Hematopoietic multipotent progenitor cell treated with erythropoietin and hydrocortisone succinate and interleukin-3 and kit ligand, for 15 days (in vitro differentiated cells): ENCODE measurements at places on chromosomes 11 and 22.

DNA sequence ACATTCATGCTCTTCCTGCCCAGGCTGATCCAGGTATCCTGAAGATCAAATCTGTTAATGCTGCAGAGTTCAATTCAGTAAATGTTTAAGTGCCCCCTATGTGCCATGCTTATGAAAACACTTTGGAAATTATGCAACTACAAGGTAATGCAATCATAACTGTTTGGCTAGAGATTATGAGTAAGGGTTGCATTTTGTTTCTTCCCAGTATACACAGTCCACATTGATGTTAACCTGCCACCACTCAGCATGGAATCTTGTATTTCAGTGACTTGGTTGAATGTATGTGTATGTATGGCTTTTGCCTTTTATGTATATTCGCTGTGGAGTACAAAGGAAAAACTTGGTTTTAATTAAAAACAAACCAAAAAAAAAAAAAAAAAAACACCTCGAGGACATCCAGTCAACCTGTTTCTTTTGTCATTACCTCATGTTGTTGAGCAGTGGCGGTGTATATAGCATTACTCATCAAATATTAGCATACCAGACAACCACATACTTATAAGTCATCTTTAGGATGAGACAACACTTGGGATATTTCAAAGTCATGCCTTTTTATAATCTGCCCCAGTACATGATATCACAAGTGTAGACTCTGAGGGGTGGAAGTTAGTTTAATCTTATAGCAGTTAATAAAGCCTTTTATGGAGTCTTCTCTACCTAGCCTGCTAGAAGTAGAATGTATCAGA is 86.1 kb upstream of the HORMAD2 start:
- peak; percentile 53 for DNase-seq

GRCh38 chr11:105935791-105936190 is 86.2 kb downstream of the MSANTD4 start:
- DNase-seq = no peak

GRCh38 chr11:11605181-11605580 is 16.6 kb downstream of the GALNT18 start:
- no peak for DNase-seq

DNA sequence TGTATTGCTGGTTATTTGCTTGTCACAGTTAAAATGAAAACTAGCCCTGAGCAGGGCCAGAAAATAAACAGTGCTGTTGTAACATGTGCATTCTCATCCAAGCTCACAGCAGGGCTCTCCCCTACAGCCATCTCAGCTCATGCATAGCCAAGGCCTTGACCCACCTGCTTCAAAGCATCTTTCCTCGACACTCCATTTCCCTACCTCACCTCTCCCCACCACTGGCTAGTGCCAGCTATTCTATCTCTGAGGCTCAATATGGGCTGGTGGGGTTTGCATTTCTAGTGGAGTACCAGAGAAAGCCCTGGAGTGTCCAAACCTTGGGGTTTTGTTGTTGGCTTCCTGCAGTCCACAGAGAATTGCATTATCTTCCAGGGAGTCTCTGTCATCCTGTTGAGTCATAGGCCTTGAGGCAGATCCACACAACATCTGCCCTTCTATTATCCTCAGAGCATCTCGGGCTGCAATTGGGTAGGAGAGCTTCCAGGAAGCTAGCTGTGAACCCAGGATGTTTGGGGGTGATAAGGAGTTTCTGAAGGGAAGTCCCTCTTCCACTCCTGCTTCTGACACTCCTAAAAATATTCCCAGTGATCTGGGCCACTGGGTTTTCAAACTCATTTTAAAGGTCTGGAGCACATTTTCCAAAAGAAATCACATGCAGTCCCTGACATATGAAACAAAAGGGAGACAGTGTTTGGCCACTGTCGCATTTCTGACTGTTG is 36.1 kb upstream of the AMOTL1 start:
- no peak for DNase-seq

GRCh38 chr22:48181263-48181955 is 1419.0 kb downstream of the TBC1D22A start:
- no peak for DNase-seq

GRCh38 chr22:20204311-20204710 is 53.5 kb upstream of the CCDC188 start:
- no peak for DNase-seq

GRCh38 chr11:95095858-95096587 is 6.4 kb downstream of the ENDOD1 start:
- no peak for DNase-seq

GRCh38 chr11:91608677-91609076 is 615.9 kb upstream of the FAT3 start:
- no peak for DNase-seq

DNA sequence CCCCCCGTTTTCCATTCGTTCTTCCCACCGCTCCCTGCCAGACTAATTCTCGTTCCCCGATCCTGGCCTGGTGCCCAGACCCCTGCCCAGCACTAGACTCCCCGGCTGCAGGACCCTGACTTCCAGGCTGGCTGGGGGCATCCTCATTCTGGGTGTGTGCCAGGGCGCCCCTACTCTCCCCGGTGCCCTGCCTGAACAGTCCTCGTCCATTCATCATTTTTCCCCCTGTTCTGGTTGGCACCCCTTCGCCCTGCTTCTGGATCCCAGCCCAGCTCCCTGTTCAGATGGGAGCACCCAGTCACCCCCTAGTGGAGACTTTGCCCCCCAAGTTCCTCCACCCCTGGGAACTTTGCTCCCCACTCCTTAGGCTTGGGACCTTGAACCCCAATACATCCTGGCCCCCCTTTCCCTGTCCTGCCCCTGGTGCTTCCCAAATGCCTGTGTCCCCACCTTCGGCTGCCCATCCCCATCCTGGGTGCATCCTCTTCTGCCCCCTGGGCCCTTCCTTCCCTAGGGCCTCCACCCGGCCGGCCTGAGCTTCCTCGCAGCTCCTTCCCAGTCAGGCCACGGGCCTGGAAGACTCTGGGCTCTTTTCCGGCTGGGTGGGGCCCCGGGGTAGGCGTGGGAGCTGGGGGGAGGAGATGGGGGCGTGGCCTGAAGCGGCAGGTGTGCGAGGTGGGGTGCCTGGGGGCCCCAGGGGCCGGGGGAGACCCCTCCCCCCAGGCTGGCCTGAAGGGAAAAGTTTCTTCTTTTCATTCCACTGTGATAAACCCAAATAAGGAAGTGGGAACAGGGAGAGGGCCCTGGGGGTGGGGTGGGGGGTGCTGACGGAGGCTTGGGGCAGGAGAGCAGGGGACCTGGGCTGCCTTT is 908 bp downstream of the PLCB3 start:
- DNase-seq = peak; percentile 63

DNA sequence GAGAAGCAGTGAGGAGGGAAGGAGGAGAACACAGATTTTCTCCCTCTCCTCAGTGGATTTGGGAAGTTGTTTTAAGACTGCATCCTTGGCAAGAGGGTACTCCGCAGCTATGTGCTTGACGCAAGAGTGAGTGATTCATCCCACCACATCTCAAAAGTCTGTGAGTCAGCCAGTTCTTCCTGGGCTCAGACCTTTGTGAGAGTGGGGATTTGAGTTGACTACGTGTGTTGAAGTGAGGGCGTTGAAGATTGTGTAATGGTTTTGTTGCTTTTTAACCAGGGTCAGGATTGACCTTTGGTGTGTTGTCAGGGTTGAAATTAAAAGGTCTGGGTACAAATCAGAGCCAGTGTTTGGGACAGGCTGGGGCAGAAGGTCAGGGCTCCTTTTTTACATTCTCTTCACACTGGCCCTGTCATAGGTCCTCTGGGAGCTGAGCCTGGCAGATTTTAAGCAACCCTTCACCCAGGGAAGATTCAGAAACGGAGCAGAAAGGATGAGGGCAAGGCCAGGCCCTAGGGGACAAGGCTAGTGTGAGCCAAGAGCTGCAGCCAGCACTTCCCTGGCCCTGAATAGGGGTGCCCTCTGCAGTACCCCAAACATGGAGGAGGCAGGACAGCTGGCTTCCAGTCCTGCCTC is 4.2 kb upstream of the C11orf86 start:
- DNase-seq = no peak

GRCh38 chr11:75725547-75726320 is 8.1 kb downstream of the MOGAT2 start:
- DNase-seq = no peak

GRCh38 chr22:35568751-35569739 is 28.4 kb downstream of the RASD2 start:
- DNase-seq = no peak

- DNase-seq = no peak
Observed at GRCh38 chr11:85182441-85183387, 444.4 kb downstream of the DLG2 start.

- DNase-seq = no peak
Observed at GRCh38 chr11:72525466-72525865, 91.1 kb upstream of the CLPB start.

DNA sequence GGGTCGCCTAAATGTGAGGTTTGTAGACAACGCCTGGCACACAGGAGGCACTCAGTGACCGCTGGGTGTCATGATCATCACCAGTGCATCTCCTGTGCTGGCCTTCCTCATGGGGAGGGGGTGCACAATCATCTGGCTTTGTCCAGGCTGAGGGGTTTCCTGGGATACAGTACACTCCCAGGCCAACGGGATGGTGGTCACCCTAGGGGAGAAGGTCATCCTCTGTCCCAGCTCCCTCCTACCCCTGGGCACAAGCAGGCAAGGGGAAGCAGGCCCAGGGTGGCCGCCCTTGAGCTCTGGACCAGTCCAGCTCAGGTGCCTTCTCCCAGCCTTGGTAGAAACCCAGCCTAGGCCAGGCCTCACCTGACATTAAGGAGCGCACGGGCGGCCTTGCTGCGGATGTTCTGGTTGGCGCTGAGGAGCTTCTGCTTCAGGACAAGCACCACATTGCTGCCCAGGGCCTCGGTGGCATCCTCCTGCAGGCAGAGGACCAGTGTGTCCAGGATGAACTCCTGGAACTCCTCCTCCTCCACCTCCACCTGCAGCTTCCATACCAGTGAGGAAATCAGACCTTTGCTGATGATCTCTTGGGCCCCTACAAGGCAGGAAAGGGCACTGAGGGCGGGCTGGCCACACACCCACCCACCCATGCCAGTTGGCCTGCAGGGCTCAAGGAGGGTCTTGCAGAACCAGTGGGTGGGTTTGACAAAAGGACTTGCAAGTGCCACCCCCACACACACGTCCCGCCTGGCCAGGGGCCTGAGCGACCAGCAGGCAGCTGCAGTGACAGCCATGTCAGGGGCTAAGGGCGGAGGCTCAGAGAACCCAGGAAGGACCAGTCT is 6.6 kb upstream of the GNAZ start:
- no peak for DNase-seq

DNA sequence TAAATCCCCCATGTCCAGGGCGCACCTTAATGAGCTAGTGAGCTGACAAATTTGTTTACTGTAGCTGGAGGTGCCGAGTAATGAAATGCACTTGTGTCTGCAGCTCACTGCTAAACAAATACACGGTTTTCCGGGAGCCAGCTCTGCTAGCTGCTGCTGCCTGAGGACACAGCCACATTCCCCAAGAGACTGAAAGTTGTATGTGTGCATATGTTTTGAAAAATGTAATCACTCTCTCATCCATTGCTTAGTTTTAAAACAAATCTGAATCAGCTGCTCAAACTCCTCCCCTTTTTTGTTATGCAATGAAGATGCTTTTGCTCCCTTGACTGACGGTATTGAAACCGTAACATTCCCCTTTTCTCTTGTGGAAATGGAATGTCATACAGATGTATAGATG is 62.4 kb upstream of the NNMT start:
- DNase-seq = no peak

GRCh38 chr22:48222742-48223487 is 1460.5 kb downstream of the TBC1D22A start:
- DNase-seq = no peak

- DNase-seq = no peak
Observed at GRCh38 chr22:49738566-49738965, 89.1 kb downstream of the BRD1 start.

DNA sequence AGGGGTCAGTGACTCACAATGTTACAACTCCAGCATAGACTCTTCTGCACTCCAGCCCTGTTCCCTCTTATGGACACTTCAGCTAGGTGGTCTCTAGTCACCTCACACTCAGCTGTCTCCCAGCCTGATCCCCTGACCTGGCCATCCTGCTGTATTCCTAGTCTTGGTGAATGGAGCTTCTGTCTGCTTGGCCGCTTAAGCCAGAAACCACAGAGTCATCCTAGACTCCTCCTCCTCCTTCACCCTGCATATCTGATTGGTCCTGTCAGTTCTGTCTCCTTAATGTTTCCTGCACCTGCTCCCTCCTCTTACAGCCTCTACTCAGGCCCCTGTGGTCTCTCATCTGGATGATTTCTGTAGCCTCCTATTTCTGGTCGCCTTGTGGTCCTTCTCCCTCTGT is 144.9 kb downstream of the HIPK3 start:
- DNase-seq = no peak

DNA sequence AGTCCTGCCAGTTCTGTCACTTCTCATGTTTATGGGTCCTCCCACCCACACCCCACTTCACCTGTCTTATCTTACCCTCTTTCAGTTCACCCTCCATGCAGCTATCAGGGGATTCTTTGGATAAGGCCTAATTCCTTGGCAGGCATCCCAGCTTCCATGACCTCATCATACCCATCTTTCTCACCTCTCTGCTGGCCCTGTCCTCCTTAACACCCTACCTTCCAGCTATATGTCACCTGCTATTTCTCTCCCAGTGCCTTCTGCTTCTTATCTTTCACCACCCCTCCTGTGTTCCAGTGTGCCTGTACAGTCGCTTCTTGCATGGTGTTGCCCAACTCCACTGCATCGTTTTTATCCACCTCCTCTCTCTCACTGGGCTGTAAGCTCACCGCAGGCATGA is 28.3 kb downstream of the SNU13 start:
- DNase-seq = no peak

- no peak for DNase-seq
Observed at GRCh38 chr11:127255209-127255608, 254.6 kb upstream of the KIRREL3 start.

DNA sequence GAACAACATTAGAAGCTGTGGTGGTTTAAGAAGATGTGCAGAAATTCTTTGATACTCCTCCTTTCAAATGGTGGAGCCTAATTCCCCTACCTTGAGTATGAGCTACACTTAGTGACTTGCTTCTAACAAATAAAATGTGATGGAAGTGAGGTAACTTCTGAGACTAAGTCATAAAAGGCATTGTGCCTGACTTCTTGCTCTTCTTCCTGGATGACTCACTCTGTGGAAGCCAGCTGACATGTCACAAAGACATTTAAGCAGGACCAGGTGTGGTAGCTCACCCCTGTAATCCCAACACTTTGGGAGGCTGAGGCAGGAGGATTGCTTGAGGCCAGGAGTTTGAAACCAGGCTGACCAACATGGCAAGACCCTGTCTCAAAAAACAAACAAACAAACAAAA is 3.9 kb upstream of the PLA2G3 start:
- DNase-seq = no peak
